ENCODE measurements at places on chromosomes 7 and 10.

GRCh38 chr7:124379296-124379695 lies 346.4 kb upstream of the TMEM229A start:
- DNase-seq, result no peak

DNA sequence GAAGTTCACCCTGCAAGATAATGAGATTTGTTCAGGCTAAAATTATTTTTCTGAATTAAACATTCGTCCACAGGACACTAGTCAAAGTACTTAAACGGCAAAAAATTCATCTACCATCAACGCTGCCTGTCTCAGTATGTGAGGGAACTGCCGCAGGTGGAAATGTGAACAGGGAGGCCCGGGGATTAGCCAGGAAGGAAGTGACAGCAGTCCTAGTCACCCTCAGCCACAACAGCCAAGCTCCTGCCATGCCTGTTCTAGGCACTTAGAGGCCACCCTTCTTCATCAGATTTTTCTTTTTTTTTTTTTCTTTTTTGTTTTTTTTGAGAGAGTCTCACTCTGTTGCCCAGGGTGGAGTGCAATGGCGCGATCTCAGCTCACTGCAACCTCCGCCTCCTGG lies 9.4 kb downstream of the NUDT5 start:
- no peak for DNase-seq

DNA sequence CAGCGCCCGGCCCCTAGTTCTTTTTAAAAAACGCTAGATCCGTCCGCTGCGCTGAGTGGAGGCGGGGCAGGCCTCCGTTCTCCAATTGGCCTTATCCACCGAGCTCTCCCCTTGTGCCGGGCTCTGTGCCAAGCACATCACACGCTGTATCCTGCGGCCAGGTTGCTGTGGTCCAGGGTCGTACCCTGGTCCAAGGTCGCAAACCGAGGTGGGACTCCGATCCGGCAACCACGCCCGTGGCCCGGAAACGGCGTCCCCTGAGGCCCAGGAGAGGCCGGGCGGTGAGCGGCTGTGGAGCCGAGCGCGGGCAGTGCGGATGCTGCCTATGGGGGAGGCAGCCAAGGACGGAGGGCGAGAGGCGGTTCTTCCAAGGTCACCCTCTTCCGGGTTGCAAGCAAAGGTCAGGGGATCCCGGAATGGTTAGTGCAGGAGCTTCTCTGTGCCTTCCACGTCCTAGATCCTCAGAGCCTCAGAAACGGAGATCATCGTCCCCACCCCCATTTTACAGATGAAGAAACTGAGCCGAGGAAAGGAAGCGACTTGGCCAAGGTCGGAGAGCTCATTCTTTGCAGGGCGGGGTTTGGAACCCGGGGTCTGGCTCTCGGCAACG lies 72.4 kb upstream of the LRRC4 start:
- no peak for DNase-seq

GRCh38 chr10:131173484-131174210 lies 137.9 kb downstream of the TCERG1L start:
- DNase-seq, result no peak

DNA sequence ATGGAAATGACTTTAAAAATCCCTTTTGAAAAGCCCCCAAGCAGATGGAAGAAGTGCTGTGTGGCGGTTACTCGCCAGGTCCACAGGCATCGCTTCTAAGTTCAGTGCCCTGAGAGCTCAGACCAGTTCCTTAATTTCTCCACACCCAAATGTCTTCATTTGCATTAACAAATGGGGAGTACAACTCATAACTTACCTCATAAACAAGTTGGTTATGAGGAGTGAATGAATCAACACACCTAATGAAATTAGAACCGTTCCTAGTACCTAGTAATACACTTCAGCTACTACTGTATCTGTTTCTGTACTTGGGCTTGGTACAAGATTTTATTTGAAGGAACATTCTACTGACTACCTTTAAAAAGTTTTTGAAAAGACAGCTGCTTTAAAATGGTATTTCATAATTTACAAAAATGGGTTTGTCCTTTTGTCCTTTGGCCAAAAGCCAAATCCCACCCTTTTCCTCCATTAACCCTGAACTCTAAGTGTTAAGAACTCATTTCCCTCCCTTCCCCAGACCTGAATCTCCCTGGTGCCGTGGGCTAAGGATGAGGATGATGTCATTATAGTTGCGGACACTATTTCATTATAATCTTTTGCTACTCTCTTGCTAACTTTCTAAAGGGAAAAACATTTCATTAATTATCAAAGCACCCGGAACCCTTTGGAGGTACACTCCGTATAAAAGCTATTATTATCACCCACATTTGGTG lies 221.5 kb upstream of the CELF2 start:
- no peak for DNase-seq

DNA sequence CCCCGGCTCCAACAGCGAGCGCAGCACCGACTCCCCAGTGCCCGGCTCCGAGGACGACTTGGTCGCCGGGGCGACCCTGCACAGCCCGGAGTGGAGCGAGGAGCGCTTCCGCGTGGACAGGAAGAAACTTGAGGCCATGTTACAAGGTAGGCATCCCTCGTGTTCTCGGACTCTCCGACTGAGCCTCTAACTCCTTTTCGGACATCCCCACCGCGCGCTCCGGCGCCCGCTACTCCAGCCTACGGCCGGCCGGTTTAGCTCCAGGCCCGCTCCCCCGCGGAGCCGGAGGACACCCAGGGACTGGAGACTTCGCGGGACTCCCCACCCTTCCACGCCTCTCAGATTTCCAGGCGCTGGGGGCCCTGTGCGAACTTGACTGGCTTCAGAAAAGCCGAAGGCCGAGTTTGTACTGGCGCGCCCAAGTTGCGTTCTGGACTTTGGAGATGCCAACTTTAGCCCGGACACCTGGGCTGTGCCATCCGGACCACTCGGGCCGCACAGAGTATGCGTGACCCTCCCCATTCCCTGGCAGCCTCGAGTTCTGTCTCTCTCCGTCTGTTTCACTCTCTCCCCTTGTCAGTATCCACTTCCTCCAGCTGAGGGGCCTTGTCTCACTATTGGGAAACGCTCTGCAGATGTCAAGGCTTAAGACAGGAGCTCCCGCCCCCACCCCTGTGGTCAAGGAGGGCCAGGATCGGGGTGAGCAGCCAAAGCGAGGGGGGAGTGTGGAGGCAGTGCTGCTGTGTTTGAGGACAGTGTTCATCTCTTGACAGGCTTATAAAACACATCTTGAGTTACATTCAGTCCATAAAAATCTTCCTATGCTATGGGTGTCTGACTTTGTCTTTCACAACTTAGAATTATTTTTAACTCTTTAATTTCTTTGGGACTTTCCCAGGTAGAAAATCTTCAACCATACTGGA lies 777 bp downstream of the BICC1 start:
- no peak for DNase-seq
